ENCODE measurements at places on chromosomes 7 and 10.

DNA sequence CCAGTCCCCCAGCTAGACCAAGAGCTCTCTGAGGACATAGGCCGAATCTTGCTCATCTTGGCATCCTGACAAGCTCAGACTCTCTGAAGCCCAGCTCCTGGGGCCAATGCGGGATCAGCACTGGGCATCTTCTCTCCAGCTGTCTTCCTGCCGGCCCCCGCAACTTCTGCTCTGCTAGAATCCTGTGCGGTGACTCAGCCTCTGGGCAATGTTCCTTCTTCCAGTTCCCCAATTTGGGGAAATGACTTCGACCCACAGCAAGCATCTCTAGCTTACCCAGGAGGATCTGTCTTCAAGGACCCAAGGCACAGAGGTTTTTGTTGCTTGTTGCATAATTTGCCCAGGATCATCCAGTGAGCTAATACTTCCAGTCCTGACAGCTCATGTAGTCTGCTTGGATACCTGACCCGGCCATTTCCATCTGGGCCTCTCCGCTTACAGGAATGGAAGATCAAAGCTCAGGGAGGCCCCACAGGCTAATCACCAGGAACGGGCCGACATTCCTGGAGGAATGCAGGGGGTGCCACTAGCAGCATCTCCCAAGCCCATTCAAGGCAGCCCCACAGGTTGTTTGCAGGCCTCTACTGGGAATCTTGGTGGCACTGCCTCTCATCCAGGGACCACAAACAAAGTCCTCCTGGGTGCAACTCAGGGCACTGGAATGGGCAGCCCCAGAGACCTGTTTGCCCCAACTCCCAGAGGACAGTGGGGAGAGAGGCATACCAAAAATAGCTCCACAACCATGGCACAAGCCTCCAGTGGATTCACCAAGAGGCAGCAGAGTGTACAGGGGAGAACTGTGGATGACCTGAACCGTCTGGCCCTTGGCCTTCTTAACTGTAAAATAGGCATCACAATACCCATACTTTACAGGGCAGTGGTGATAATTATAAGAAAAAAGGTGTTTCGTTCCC lies 151.9 kb downstream of the NEURL1 start:
- DNase-seq: peak; percentile 96

- DNase-seq: no peak
These were observed 462.8 kb upstream of the ZWINT start for GRCh38 chr10:56823849-56824248.

DNA sequence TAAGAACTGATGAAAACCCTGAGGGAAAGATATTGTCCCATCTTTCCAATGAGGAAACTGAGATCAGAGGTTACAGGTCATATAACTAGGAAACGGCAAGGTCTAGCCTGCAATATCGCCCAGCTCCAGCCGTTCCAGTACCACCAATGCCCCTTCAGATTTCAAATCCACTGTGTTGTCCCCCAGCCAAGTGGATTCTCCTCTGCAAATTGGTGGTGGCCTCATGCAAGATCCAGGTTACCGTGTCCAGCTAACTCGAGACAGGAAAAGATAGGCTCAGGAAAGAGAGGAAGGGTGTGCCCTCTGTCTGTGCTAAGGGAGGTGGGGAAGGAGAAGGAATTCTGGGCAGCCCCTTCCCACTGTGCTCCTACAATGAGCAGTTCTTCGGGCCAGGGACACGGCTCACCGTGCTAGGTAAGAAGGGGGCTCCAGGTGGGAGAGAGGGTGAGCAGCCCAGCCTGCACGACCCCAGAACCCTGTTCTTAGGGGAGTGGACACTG lies 25.3 kb downstream of the PRSS2 start:
- no peak for DNase-seq

GRCh38 chr7:556291-556826 lies 36.7 kb upstream of the PDGFA start:
- DNase-seq: no peak

DNA sequence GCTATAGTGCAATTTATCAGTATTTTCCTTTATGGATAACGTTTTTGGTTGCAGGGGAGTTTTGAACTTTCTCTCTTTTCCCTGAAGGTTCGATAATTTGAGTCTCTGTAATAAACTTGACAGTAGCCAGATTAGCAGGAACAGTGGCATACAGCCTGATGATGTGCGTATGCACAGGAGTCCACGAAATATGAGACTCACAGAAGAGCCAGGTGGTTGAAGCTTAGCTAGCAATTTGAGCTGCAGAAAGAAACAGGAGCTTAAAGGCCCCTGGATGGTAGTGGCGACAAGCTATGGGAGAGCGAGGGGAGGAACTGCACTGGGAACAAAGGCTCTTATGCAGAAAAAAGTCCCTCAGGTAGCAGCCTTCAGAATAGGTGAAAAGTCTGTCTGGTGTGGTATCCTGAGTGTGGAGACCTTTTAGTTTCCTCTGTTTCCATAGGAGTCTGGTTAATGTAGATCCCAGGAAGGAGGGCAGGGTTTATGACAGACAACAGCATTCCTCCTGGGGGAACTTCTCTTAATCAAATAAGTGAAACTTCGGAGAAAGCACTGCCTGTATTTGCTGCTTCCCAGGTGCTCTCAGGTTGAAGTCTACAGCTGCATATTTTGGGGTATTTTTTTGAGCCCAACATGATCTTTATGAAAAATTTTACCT lies 32.7 kb downstream of the FANK1 start:
- no peak for DNase-seq

- peak; percentile 64 for DNase-seq
These were observed 443.3 kb downstream of the GFRA1 start for GRCh38 chr10:115829521-115830205.

DNA sequence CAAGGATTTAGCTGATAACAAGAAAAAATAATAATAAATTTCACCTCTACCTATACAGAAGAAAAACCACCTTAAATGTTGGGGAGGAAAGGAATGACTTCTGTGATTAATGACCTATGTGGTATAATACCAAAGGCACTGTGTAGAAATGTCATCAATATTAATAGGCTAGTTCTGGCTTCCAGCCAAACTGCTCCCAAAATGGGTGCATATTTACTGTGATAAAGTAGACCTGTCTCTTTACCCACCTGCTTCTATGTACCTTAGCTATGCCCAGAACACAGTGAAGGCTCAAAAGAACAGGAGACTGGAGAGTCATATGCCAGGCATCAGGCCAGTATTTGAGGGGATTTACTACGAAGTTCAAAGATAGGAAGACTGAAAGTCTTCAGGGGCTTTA lies 76.0 kb downstream of the ATE1 start:
- DNase-seq: no peak

- no peak for DNase-seq
These were observed 73.4 kb downstream of the MYOF start for GRCh38 chr10:93408783-93409182.

GRCh38 chr10:108913300-108913699 lies 1010.0 kb downstream of the XPNPEP1 start:
- DNase-seq: no peak

DNA sequence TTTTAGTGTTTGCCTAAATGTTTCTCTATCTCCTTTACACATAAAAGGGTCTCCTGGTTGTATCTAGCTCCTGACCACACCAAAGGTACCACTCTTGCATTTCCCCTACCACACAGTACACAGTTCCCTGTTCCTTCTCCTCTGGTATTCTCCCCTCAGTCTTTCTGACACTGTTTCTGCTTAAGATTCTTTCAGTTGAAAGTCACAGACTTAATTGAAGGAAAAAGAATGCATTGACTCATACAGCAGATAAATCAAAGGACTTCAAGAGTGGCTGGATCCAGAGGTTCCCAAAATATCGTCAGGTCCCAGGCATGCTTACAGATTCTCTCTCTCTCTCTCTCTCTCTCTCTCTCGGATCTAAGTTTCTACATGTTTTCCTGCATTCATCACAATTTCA lies 185.6 kb upstream of the LRGUK start:
- peak; percentile 79 for DNase-seq

GRCh38 chr10:107689323-107689722 lies 524.8 kb upstream of the SORCS1 start:
- no peak for DNase-seq

DNA sequence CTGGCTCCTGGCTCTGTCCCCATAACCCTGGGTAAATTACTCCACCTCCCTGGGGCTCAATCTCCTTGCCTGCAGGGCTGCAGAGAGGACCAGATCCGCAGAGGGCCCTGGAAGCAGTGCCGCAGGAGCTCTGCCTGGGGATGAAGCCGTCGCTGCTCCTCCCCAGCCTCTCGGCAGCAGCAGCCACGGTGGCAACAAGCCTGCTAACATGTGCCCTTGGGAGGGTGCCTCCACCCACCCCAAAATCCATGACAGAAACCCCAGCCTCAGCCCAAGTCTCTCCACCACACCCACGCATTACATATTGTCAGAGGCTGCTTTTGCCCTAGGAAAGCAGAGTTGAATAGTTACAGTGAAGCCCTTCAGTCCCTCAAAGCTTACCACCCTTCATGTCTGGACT lies 486.4 kb upstream of the FOXK1 start:
- DNase-seq: no peak

- no peak for DNase-seq
These were observed 186.2 kb upstream of the INHBA start for GRCh38 chr7:41889040-41889439.

GRCh38 chr7:2785071-2785500 lies 59.0 kb downstream of the GNA12 start:
- no peak for DNase-seq

GRCh38 chr7:45176091-45176490 lies 18.5 kb downstream of the RAMP3 start:
- no peak for DNase-seq

DNA sequence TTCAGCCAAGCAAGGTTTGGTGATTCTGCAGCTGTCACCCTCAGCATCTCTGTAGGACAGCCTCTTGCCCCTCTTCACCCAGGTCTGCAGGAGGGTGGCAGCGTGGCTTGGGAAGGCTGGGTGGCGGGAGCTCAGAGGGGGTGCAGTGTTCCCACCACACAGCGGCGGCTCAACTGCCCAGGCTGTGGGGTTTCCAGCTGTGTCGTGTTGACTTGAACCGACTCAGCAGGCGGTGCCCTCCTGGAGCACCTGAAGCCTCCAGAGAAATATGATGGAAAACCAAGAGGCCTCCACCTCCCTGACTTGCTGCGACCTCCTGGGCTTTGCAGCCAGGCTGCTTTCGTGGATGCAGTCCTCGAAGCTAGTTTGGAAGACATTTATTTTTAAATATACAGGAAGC lies 68.0 kb upstream of the KLF6 start:
- DNase-seq: no peak

GRCh38 chr7:4017081-4017480 lies 665.0 kb upstream of the FOXK1 start:
- no peak for DNase-seq

DNA sequence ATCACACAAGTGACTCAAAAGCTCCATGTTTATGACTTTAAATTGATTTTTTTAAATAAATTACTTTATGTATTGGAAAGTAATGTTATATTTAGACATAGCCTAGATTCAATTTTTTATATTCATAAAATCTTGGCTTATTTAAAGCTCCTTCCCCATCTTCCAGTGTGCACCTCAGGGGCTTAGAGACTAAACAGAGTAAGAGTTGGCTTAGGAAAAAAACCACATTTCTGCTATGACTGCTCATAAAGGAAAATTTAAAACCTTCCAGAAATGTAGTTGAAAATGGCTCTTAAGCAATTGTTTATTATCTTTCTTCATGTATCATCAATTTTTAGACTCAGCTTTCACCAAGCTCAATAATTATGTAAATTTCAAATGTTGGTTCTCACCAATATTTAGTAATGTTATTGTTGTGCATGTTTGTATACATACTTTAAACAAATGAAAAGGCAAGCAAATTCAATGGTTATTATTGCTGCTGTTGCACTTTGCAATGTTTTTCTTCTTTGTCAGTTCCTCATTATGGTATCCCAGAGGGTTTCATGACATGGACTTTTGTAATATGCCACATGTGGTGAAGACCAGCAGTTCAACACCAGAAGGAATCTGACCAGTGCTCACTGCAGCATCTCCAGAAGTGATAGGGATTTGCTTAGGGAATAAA lies 700.1 kb upstream of the ANKRD30A start:
- no peak for DNase-seq

GRCh38 chr7:149226840-149227494 lies 12.5 kb upstream of the ZNF212 start:
- DNase-seq: no peak

DNA sequence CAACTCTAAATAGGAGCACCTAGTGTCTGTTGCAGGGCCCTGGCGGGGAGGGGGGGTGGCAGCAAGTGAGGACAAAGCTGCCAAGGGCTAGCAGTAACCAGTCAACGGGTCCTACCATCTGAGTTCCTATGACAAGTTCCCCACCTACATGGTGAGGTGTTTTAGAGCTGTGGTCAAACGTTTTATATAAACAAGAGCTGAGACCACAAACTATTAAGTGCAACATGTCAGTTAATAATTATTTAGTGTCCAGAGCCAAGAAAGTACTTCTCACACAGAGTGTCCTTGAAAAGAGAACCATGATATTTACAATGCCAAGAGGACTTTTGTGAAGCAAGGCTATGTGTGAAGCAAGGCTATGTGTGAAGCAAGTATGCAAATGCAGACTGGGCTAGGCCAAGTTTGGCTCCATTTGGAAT lies 434.7 kb downstream of the TNS3 start:
- DNase-seq: no peak

- DNase-seq: no peak
These were observed 871 bp downstream of the SPOCK2 start for GRCh38 chr10:72087392-72087968.

DNA sequence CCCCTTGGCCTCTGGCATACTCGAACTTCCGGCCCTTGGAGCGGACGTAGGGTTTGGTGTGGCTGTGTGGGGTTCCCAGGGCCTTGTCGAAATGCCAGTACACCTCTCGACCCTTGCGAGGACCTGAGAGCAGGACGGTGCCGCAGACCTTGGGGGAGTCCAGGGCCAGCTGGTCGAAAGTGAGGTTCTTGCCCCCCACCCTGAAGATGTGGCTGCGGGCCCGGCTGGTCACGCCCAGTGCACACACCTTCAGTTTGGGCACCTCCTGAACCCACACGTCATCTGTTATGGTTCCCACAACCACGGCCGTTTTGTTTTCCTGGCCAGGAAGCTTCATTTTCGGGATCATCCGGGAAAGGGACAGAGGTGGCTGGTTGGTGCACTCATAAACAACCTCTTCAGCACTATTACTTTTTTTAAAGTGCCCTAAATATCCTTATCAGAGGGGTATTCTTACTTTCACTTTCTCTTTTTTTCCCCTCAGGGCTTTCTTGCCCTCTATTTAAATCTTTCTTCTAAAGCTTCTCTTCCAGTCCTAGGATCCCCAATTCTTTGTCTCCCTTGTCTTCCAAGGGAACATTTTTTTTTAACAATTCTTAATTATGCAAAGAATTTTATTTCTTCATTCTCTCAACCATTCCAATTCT lies 44.9 kb upstream of the FAM3C start:
- DNase-seq: no peak

- no peak for DNase-seq
These were observed at the start of gene GIMAP7 for GRCh38 chr7:150514748-150515222. TSS of gene GIMAP7 (plus strand) at chr7:150514872. CDS start at chr7:150519975, 5,103 bp downstream.

Data from GM04504 (cell line).